ENCODE measurements at places on chromosomes 2 and 18.

GRCh38 chr18:8450013-8450412, 159.2 kb upstream of the RAB12 start:
- DNase-seq = peak; percentile 47

DNA sequence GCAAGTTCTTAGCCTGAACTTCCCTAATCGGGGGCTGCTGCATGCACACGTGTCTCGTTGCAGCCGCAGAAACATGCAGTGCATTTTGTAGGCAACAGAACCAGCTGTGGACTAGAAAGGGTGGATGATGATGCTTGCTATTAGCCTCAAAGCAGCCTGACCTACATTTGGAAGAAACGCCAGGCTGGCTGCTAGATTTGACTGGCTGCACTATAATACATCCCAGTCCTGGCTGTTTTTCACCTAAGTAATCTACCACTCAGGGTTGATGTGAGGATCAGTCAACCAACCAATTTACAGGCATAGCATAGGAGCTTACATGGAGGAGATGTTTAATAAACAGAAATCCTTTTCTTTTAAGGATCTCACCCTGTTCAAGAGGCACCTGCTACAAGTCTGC, 56.4 kb upstream of the SPP2 start:
- no peak for DNase-seq

GRCh38 chr2:170013802-170014551, 164.0 kb upstream of the MYO3B start:
- DNase-seq = no peak

DNA sequence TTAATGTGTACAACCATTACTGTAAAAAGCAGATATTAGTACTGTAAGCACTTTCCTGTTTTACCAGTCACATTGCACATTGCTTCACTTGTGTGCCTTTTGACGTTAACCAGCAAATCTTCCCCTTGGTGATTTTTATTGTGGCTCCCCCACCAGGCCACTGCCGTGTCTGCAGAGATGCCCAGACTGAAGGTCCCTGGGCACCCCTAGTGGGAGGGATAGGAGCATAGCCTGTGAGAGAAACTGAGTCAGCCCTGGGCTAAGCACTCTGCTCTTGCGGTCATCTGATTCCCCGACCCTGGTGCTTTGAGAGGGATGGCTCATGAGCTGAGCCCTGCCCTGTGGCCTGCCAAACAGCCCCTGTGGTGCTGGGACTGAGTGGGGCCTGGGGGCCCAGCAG, 73.4 kb downstream of the INPP4A start:
- peak; percentile 20 for DNase-seq

GRCh38 chr2:14543284-14543683, 89.2 kb upstream of the LRATD1 start:
- DNase-seq = no peak
